Activated naive CD4-positive, alpha-beta T cell treated with anti-CD3 and anti-CD28 coated beads, Interleukin-2, amount 50 U/mL, for 72 hours (primary cell): ENCODE measurements at places on chromosomes 6 and 20.

GRCh38 chr6:9999796-10000195 lies 415.1 kb downstream of the TFAP2A start:
- no peak for DNase-seq

GRCh38 chr20:59232618-59233017 lies 67.8 kb upstream of the EDN3 start:
- DNase-seq: no peak

DNA sequence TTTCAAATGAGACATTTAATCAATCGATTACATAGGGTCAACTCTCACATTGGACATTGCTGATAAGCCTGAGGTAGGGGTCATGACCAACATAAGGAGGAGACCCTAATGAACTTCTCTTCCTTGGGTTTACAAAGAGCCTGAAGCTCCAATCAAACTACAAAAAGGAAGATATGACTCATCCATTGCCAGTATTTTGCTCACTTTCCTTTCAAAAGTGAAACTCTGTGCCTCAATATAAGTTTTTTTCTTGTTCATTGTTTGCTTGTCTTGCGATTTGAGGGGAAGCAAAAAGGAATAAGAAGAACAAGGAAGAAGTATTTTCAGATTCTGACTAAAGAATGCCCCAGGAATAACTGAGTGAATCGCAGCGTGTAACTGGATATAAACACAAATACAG lies 38.8 kb upstream of the KHDRBS2 start:
- DNase-seq: no peak

DNA sequence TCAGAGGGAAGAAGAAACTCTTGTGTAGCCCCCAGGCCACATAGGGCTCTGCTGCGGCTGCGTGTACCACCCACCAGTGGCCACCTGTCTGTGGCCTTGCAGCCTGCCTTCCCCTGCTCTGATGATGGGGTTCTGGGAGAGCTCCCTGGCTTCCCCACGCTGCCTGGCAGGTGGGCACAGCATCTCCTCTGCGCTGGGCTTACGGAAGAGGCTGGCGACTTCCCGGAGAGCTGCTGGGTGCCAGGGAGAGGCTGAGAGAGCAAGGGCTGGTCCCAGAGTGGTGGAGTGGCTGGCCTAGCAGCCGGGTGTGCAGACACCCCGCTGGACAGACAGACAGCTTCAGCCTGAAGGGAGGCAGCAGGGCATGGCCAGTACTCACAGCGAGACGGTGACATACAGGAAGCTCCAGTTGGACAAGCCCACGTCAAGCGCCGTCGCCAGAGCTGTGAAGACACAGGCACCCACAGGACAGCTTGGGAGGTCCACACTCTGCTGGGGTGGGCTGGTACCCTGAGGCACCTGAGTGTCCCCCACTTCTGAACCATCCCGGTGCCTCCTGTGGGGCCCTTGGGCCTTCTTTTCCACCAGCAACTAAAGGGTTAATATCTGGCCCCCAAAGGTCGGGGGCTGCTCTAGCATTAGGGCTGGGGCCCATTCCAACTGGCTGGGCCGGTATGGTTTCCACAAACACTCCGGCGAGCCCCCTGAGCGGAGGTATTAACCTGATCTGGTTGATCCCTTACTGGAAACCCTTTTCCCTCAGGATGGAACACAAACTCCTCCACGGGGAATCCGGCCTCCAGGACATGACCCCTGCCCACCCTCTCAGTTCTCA lies 48.1 kb upstream of the CDH22 start:
- no peak for DNase-seq

GRCh38 chr6:111555036-111555435 lies 50.6 kb downstream of the TRAF3IP2 start:
- no peak for DNase-seq

DNA sequence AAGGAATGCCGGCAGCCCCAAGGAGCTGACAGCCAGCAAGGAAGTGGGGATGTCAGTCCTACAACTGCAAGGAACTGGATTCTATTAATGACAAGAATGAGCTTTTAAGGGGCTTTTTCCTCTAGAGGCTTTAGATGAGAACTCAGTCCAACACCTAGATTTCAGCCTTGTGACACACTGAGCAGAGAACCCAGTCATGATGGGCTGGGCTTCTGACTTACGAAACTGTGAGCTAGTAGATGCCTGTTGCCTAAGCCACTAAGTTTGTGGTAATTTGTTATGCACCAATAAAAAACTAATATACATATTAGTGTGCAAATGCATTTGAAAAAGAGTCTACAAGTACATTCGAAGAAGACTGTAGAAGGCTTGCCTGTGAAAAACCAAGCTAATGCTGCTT lies 263.3 kb downstream of the SOX4 start:
- DNase-seq: no peak

DNA sequence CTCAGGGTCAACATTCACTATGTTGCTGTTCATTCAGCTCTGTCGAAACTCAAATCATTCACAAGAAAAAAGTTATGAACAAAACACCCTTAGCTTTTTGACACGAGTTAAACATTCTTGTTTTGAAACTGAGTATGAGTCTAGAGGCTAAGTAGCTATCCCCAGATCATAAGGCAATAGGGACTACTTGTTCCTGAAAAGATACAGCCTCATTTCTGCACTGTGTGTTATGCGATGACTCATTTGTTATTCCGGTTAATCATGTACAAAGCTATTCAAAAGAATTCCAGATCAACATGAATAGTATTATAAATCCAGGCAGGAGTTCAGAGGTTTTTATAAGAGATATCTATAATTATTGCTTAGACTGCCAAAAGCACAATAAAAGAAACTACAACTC lies 908.0 kb downstream of the QKI start:
- no peak for DNase-seq

DNA sequence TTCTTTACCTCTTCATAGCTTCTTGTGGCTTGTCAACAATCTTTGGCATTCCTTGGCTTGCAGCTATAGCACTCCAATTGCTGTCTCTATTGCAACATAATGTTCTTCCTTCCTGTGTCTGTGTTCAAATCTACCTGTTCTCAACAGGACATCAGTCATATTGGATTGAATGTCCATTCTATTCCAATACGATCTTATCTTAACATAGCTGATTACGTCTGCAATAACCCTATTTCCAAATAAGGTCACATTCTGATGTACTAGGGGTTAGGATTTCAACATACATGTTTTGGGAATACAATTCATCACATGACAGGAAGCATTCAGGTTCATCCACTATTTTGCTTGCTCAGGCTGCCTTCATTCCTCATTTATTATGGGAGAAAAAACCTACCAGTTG lies 684.4 kb upstream of the CITED2 start:
- DNase-seq: no peak

GRCh38 chr20:53678315-53678989 lies 84.8 kb upstream of the ZNF217 start:
- no peak for DNase-seq

DNA sequence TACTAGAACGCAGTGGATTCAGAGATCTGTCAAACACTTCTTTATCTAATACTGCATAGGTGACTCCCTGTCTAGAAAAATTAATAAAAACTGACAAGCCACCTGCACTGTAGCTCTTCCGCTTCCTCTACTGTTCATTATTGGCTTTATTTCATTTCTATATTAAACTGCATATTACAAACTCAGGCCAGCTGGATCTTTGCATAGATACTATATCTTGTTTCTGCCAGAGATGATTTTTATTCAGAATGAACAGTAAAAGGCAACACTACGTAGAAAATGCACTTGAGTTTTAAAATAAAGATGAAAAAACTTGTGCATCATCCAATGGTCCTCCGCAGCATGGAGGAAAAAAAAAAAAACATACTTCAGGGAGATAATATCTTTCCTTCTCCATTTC lies 508.3 kb downstream of the PRKN start:
- no peak for DNase-seq

DNA sequence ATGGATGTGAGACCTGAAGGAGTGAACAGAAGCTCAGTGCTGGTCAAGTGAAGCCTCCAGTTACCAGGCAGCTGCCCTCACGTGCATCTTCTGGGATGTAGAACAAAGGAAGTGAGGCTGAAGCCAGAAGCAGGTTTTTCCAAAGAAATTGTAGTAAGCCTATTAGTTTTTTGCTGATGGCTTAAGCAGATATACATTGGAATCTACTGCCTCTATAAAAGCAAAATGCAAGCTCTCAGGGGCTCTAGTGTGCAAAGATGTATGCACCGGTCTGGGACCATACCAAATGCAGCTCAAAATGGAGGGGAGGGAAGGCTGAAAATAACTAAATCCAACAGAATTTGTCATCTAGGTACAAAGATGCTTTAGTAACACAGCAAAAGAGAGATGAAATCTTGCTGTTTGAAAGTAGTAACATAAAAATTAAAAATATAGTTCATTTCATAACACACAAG lies 77.0 kb downstream of the DTNBP1 start:
- DNase-seq: no peak

- no peak for DNase-seq
These were observed 96.9 kb downstream of the CCDC170 start for GRCh38 chr6:151590742-151591141.

DNA sequence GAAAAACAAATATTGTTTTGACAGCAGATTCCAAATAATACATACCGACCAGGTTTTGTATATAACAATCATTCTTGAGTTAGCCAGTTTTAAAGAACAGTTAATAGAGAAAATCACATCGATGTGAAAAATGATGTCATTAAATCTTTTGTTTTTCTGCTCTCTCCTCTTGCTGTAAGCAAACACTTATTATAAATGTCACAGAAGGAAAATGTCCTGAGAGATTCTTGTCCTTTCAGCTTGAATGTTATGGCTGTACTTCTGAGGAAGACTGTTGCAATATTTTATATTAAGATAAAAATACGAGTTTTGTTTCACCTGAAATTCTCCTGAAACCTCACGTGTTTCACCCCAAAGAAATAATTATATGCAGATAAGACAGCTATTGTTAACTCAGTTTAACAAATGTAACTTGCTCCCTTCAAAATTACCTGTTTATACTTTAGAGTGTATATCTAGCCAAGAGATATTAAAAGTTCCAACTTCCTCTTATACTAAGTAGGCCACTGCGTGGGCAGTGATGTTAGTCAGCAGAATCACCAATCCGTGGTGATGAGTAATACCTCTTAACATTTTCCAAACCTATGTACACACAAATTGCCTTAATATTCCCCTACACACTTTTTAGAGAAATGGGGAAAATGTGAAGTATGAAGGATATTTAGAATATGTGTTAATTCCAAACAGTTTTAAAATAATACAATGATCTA lies 1111.4 kb upstream of the CITED2 start:
- DNase-seq: no peak

DNA sequence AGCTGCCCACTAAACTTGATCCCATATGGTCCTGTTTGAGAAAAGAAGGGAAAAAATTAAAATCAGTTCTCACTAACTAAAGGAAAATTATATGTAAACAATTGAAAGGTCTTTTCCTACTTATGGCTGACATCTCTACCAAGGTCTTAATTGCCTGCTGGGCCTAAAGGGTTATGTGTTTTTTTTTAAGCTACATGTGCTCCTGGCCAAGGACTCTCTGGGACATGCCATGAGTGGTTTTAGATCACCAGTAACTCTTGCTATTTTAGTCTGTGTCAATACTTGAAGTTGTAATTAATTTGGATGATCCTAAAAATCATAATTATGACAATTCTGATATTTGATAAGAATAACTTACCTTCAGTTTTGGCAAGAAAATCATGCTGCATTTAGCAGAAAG lies 35.9 kb upstream of the EYA4 start:
- DNase-seq: no peak

DNA sequence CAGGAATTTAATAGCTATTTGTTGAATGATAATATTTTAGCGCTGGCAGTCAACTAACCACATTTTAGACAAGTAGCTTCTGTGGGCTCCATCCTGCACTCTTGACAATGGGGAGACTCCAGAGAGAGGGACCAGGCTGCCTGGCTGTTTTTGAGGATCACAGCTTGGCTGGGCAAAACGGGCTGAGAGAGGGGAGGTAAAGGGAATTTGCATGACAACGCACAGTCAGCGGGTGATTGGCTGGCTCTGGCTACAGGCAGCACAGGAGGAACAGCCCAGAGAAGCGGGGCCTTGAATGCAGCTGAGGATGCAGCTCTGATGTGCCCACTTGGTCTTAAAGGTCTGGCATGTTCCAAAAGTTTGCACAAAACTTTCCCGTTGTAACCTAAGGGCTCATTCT lies 41.2 kb downstream of the LRFN2 start:
- DNase-seq: no peak

DNA sequence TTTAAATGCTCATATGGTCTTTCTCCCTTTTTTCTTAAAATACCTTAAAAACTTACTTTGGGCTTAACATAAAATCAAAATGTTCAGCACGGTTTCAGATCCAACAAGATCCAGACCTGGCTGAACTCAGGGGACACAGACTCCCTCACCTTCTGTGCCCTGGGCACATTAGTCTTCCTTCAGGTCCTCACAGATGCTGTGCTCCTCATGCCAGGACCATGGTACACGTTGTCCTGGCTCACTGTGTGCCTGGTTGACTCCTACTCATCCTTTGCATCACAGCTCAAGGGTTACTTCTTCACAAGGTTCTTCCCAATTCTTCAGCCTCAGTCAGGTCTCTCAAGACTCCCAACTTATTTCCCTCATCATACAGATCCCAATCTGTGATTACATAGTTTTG lies 73.6 kb upstream of the TCF21 start:
- no peak for DNase-seq

- DNase-seq: no peak
These were observed 179.0 kb downstream of the BCAS1 start for GRCh38 chr20:53891306-53891894.
